Activated gamma-delta T cell treated with anti-CD3 and anti-CD28 coated beads, Interleukin-2, amount 50 U/mL, for 16 hours (primary cell): ENCODE measurements at places on chromosomes 6 and 20.
A peak's percentile ranks its signal among the peaks of the same experiment; 100 is the strongest.

GRCh38 chr6:65468307-65468706 lies 238.7 kb downstream of the EYS start:
- no peak for DNase-seq

- DNase-seq: no peak
Observed at GRCh38 chr6:74749211-74750147, 456.4 kb downstream of the COL12A1 start.

DNA sequence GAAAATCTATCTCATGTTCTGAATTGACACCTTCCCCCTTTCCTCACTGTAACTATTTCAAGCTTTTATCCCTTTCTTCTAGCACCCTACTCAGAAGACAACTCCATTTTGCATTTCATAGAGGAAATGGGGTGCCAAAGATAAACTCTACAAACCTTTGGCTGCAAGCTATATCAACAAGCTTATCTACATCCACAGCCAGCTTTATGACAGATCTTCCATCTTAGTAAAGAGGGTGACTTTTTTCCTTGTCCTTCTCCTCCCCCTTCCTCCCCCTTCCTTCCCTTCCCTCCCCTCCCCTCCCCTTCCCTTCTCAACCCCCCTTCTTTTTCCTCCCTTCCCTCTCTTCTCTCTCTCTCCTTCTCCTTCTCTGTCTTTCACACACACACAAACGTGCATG lies 58.0 kb upstream of the OLIG3 start:
- DNase-seq: no peak

DNA sequence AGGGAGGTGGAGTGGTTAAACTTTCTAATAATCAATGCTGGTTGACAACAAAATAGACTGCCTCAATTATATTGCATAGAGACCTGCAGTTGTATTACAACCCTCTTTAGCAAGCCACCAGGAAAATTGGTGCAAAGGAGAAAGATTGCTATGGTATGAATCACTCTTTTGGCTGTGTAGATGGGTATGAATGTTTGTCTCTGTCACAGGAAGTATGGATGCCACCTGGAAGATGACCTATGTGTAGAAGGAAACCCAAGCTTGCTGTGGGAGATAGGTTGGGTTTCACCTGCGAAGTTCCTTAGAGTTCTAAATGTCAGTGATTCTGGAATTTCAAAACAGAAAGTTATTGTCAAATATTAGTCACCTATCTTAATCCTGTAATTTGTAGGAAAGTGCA lies 134.6 kb downstream of the SOBP start:
- DNase-seq: no peak

GRCh38 chr6:109076377-109076776 lies 18.3 kb downstream of the SESN1 start:
- no peak for DNase-seq

GRCh38 chr6:44329858-44330257 lies 12.6 kb upstream of the SPATS1 start:
- no peak for DNase-seq

GRCh38 chr6:159151266-159151855 lies 17.8 kb upstream of the FNDC1 start:
- DNase-seq: no peak

DNA sequence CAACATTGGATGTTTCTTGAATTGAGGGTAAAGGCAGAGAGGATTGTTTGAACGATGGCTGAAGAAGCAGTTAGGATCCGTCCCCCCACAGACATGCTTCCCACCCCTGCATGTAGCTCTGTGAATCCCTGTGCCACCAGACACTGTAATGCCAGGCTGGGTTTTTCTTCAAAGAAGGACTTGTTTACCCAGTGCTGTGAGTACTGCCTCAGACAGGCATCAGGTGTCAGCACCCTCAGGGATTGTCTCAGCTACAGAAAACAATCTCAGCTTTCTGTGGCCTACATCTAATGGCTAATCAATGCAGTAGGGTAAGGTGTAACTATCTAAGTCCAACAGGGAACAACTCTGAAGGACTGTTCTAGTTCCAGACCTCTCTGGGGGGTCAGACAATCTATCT lies 853.0 kb upstream of the EPHA7 start:
- DNase-seq: no peak

- no peak for DNase-seq
Observed at GRCh38 chr20:40189621-40190020, 499.4 kb downstream of the MAFB start.

GRCh38 chr20:57960803-57961575 lies 251.2 kb upstream of the PMEPA1 start:
- no peak for DNase-seq

DNA sequence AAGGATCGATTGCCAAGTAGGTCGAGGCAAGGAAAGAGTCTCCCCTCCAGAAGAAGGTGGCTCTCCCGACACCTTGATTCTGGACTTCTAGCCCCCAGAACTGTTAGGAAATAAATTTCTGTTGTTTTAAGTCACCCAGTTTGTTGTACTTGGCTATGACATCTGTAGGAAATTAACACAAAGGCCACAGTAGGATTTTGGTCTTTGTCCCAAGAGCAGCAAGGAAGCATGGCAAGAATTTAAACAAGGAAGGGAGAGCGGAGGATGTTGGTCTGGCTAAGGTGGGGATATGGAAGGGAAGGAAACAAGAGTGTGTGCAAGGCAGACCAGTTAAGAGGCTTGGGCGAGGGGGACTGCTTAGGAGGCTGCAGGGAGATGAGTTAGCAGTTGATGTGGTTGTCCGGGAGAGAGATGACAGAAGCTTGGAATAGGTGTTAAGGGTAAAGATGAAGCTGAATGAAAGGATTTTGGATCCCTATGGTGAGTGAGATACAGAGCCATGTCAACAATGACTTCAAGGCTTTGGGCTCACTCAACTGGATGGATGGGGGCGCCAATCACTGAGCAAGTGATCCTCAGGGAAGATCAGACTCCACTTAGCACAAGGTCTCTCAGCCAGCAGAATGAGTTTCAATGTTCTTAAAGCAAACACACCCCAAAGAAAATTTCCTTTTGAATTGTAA lies 140.5 kb upstream of the ZNF217 start:
- no peak for DNase-seq

GRCh38 chr6:6758915-6759654 lies 170.6 kb downstream of the LY86 start:
- DNase-seq: no peak

GRCh38 chr6:1612974-1613306 lies 3.2 kb downstream of the FOXC1 start:
- DNase-seq: no peak

- DNase-seq: no peak
Observed at GRCh38 chr6:158109748-158110147, 58.3 kb downstream of the SERAC1 start.

DNA sequence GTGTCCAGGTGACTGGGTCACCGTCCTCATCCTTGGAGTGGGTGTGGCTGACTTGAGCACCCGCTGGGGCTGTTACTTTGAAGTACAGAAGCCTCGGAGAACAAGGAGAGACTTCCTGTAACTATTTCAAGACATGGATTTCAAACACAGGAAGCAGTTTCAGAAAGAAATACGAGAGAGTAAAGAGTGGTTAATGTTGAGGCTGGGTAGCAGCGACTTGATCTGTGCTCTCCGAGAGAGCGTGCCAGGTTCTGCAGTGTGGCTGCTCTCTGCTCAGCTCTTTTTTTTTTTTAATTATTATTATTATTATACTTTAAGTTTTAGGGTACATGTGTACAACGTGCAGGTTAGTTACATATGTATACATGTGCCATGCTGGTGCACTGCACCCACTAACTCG lies 17.5 kb upstream of the EFCAB8 start:
- DNase-seq: no peak

DNA sequence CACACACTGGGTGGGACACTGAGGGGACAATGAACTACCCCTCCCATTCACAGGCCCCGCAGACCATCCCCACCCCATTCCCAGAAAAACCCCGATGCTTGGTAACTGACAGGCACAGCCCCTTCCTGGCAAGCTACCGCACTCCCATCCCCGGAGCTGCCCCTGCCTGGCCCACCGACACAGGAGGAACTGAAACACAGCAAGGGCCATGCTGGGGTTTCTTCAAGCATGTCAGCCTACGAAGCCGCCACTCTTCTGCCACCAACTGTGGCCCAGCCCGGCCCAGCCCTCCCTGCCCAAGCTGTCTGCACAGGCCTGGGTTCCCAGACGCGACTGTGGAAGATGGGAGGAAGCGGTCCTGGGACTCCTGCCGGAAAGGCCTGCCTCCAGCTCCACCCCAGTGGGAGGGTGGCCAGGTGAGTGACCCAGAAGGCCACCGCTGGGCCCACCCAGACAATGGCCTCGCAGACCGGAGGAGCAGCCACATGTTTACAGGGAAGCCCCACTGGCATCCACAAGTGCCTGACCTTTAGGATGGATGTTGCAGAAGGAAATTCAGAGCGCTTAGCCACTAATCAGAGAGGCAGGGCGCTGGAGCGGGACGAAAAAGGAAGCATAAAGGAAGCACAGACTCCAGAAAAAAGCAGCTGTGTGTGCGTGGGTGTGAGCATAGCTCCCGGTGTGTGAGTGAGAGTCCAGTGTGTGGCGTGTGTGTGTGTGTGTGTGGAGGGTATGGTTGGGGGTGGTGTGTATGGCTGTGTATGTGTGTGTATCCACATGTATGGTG lies 91.6 kb downstream of the PRND start:
- no peak for DNase-seq

- DNase-seq: no peak
Observed at GRCh38 chr6:140857739-140858380, 1274.9 kb upstream of the GJE1 start.

DNA sequence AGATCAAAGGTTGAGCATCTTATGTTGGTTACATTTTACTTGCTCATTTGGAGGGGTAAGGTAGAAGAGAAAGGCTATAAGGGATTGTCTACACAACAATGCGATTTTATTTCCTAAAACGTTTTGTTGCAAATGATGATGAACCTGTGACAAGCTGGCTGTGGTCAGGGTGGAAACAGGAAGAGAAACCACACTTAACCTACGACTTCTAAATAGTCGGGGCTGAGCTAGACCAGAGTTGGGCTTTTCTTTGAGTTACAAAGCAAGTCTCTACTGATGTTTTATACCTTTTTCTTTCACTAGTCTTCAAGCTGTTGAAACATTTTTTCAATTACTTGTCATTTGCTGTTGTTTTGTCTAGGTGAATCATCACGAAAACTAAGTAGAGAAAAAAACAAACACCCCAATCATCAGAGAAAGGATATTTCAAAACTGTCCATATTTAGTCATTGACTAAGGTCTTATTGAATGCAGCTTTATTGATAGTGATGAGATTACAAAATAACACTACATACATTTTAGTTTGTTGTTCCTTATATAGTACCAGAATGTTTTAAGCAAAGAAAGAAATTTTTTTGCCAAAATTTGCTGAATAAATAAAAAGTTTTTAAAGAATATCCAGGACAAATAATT lies 18.0 kb downstream of the KLHL31 start:
- DNase-seq: peak; percentile 8

DNA sequence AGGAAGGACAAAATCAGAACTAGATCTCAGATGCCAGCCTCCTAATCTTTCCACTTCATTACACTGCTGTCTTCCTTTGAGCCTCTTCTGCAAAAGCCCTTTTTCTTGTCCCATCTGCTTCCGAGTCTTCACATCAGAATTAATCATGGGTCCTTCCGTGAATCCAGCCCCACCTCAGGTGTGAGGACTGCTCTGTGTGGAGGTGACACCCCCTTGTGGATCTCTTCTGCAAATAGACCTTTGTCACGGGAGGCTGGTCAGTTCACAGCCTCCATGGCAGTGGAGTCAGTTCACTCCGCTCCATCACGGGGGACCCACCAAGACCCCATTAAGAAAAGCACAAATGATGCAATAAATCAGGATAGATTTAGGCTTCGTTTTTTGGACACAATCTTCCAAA lies 171.1 kb downstream of the ADAT2 start:
- DNase-seq: no peak

- no peak for DNase-seq
Observed at GRCh38 chr20:62122654-62123449, 577 bp downstream of the LSM14B start.

DNA sequence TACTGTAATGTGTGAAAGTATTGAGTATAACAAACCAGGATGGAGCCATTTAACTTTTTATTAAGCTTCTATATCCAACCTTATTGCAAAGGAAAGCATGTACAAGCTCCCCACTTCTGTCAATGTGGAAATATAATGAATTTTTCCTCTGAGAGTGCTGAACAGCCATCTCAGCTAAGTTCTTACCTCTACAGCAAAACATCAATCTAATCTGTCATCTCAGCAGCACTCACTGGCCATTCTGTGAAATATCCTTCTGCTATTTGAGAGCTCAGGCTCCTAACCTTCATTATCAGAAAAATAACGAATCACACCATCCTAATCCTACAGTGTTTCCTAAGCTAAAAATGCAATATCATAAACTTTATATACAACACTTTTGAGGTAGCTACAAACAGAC lies 194.0 kb upstream of the RNF217 start:
- no peak for DNase-seq

DNA sequence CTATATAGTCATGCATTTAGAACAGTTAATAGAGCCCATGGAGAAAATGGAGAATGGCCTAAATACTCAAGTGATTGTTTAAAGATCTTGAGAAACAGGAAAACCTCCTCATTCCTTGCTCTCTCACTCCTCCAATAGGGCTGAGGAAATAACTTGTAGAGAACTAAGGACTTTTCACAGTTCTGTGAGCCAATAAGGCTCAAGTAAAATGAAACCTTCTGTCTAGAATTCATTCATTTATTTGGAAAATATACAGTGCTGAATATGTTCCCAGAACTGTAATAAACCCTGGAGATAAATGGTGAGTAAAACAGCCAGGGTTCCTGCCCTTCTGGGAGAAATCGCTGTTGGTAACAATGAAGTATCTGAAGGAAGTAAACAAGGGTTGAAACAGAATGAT lies 35.3 kb downstream of the ELOVL2 start:
- DNase-seq: no peak

GRCh38 chr6:26401987-26402658 lies at the start of gene BTN3A1:
BTN3A1 (plus strand) TSS chr6:26402275; CDS start chr6:26405564, 3,289 bp downstream.
- DNase-seq: peak; percentile 53

DNA sequence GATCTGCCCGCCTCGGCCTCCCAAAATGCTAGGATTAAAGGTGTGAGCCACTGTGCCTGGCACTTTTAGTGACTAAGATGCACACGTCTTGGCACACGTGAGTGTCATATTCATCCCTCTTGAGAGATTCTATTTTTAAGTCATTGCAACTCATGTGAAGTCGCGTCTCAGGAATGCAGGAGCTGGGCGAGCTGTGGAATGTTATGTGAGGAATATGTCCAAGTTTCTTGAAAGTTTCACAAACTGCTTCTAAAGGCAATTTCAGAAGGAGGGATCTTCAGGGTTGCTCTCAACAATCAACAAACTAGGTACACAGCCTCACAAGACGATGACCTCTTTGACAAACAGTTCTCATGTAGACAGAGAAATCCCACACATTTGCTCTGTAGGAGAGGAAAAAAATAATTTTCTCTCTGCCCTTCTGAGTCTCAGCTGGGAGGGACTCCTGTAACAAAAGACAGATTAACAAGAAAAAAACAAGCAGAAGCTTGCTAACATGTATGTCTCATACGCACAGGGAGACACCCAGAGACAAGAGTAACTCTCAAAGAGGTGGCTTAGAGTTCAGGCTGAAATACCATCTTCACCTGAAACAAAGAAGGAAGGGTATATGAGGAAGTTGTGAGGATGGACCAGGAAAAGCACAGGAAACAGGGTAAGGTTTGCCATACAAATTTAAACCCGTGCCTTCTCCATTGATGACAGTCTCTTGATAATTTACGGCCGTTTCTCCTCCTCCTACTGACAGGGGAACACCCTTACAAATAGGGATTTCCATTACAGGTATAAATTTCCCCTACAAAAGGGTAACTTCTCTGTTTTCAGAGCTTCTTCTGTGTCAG lies 45.3 kb upstream of the FAM50B start:
- DNase-seq: no peak
